ENCODE measurements at places on chromosomes 1 and 21.

DNA sequence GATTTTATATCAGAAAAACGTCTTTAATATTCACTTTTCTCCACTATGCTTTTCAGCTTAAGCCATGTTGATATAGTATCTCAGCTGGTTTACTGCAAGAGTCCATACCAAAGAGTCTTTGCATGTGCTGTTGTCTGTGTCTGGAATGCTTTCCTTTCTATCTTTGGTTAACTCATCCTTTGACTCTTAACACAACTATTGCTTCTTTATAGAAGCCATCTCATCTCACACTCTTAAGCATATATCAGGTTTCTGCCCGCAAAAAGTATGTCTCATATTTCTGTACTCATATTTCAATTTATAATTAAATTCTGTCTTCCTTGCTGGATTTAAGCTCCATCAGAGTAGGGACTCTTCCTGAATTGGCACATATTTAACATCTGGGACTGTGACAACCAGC lies 220.9 kb upstream of the KCNK2 start:
- DNase-seq, result peak; percentile 78

- DNase-seq, result peak; percentile 21
These were observed 16.3 kb upstream of the PPM1J start for GRCh38 chr1:112731451-112731850.

- DNase-seq, result no peak
These were observed 46.4 kb upstream of the TMEM51 start for GRCh38 chr1:15107058-15107687.

DNA sequence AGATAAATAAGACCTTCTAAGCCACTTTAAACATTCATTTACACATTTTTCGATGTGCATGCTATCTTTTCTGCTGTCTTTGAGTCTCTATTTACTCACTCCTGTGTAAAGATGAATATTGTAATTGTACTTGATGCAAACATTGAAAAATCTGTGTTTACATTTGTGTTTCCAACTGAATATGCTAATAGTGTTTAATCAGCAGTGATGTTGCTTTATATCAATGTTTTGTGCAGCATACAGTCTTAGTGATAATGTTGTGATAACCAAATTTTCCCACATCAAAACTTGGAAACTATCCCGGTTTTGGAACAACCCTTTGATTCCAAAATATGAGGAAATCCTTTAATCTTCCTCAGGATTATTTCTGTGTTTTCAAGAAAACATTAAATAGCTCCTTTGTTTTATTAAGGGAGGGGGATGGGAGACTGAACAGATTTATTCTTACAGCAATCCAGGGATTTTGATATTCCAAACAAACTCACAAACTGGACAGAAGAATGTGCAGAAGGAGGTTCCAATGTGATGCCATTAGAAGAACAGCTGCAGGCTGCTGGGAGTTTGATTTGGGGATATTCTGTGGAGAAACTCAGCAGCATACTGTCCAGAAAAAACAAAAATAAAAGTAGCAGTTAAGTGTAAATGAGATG lies 248.0 kb downstream of the S1PR1 start:
- DNase-seq, result no peak

GRCh38 chr1:55702064-55702463 lies 486.9 kb upstream of the USP24 start:
- DNase-seq, result no peak

- no peak for DNase-seq
These were observed 41.3 kb downstream of the RAB3B start for GRCh38 chr1:51949014-51949702.

DNA sequence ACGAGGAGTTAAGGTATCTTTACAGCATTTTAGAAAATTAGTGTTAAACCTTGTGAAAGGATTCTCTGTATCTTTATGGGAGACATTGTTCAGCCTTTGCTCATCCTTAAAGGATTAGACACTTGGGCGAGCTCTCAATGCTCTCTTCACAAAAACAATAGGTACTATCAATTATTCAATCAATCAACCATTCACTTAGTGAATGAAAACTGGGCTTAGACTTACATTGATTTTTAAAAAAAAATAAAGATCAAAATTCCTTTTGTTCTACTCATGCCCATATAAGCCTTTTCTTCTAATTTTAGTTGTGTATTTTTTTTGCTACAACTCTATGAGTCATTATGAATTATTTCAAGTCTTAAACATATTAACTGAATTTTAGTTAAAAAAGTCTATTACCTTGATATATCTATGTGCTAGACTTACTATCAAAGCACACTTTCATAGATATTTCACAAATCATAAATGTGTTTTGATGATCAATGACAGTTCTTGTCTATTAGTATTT lies 181.2 kb downstream of the DPYD start:
- DNase-seq, result peak; percentile 40

GRCh38 chr1:9331016-9331415 lies 38.3 kb downstream of the SPSB1 start:
- no peak for DNase-seq

DNA sequence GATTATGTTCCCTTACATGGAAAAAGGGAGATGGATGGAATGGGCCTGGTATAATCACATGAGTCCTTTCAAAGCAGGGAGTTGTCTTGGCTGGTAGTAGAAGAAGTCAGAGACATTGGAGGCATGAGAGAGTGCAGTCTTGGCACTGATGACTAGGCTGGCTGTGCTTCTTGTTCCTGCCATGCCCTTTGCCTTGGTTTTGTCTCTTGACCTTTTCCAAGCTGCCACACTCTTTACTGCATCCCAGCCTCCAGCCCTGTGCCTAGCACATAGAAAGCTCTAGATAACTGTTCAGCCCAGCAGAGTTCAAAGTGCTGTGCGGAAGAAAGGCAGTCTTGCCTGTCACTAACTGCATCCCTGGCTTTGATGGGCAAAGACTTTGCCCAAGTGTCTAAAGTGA lies 412.6 kb downstream of the PRDM2 start:
- DNase-seq, result no peak

DNA sequence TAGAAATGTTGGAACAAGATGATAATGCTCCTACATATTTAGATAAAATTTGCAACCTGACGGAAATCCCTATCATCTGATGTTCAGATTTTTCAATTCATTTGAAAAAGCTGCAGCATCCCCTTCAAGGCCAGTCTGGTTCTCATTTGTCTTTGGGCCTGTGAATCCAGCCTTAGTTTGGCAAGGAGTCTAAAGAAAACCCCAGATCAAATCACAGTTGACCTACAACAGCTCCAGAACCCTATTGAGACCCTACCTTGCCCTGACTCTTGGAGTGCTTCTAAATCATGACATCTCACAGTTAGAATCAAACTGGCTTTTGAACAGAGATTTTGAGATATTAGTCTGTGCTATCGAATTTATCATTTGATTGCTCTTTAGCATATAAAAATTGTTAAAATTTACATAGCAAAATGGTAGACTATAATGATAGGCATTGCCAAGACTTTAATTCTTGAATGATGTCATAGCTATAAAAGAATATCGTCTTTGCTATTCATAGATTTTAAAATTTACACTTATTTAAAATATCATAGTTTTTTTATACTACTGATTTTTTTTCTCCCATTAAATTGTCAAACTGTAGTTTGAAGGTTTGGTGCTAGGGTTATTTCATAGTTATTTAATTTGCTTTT lies 2.2 kb downstream of the PPP2R5A start:
- no peak for DNase-seq

DNA sequence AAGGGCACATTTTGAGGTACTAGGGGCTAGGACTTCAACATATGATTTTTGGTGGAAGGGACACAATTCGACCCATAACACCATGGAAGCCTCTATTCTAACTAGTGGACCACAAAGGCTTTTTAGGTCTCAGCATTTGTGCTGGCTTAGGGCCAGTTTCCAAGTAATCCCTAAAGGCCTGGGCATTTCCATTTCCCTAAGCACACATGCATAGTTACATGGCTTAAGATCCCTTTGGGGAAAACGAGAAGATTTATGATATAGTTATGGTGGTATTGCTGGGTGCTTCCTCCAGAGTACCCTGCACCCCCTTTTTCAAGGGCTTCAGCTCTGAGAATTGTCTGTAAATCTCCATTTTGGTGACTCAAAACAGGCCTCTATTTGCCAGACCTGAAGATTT lies 28.2 kb upstream of the TMEM54 start:
- no peak for DNase-seq

GRCh38 chr21:45860493-45861155 lies 120.9 kb upstream of the COL6A1 start:
- no peak for DNase-seq

- DNase-seq, result peak; percentile 73
These were observed 6.7 kb downstream of the TAGLN2 start for GRCh38 chr1:159918352-159919200.

GRCh38 chr1:5921671-5922070 lies 70.6 kb downstream of the NPHP4 start:
- no peak for DNase-seq

GRCh38 chr1:81183553-81183952 lies 617.2 kb upstream of the ADGRL2 start:
- no peak for DNase-seq

DNA sequence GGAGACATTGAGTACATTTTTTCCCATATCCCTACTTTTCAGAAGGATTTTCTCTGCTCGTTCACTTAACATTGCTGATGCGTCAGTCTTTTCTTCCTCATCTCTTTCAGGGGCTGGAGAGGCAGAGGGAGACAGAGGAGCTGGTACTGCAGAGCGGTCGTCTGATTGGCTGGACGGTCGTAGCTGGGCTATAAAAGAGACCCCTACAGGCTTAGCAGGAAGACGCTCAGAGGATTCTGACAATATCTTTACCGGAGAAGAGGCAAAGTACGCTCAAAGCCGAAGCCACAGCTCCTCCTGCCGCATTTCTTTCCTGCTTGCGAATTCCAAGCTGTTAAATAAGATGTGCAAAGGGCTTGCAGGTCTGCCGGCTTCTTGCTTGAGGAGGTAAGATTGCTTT lies at the start of gene RGS4:
Gene RGS4, plus strand, starts transcription at position 220 of the 400 bp plus-strand sequence. Its CDS starts 124 bp downstream, at position 344.
- peak; percentile 98 for DNase-seq

- DNase-seq, result peak; percentile 55
These were observed 411.8 kb upstream of the PTBP2 start for GRCh38 chr1:96309783-96310182.

DNA sequence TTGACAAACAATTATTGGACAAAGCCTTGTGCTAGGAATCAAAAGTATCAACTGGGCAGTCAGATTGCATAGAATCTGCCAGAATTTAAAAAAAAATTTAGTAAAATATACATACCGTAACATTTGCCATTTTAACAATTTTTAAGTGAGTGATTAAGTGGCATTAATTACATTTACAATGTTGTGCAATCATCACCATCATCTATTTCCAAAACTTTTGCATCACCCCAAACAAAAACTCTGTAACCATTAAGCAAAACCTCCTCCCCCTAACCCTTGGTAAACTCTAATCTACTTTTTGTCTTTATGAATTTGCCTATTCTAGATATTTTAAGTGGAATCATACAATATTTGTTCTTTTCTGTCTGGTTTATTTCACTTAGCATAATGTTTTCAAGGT lies 182.8 kb downstream of the LMO4 start:
- DNase-seq, result no peak

GRCh38 chr21:25179116-25179515 lies 428.2 kb downstream of the MRPL39 start:
- DNase-seq, result peak; percentile 4

DNA sequence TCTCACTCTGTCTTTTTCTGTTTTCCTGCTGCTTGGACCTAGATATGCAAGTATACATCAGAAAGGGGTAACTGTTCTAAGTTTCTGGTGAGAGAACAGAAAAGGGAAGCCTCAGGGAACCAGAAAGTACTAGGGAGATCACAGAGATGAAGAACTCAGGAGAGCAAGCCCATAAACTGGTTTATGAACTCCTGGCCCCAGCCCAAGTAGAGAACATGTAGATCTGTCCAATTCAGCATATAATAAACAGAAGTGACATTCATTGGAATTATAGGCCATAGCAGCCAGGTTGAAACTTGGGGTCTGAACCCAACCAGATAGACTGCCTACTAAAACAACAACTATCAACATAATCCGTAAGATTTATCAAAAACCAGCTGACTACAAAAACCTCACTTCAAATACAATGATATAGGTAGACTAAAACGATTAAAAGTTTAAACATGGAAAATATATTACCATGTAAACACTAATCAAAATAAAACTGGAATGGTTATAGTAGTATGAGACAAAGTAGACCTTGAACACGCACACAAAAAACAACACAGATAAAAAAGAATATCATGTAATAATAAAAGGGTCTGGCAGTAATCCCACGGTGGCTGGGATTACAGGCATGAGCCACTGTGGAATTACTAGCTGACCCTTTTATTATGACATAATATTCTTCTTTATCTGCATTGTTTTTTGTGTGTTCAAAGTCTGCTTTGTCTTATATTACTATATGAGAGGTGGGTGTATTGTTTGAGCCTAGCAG lies 65.0 kb downstream of the ZSWIM5 start:
- no peak for DNase-seq

GRCh38 chr1:65434255-65434654 lies 13.8 kb downstream of the LEPR start:
- DNase-seq, result no peak

- no peak for DNase-seq
These were observed 44.0 kb downstream of the PTAFR start for GRCh38 chr1:28132171-28133167.

- DNase-seq, result no peak
These were observed 52.1 kb upstream of the AKT3 start for GRCh38 chr1:243902100-243902499.

- peak; percentile 51 for DNase-seq
These were observed 5.5 kb downstream of the CTNNBIP1 start for GRCh38 chr1:9904596-9904995.

GRCh38 chr1:207579436-207579799 lies 65.5 kb upstream of the CR1L start:
- DNase-seq, result peak; percentile 72

GRCh38 chr1:158724442-158724841 lies 3.9 kb upstream of the OR6K3 start:
- DNase-seq, result no peak

- DNase-seq, result no peak
These were observed 206.4 kb downstream of the PTPRC start for GRCh38 chr1:198845271-198845670.

DNA sequence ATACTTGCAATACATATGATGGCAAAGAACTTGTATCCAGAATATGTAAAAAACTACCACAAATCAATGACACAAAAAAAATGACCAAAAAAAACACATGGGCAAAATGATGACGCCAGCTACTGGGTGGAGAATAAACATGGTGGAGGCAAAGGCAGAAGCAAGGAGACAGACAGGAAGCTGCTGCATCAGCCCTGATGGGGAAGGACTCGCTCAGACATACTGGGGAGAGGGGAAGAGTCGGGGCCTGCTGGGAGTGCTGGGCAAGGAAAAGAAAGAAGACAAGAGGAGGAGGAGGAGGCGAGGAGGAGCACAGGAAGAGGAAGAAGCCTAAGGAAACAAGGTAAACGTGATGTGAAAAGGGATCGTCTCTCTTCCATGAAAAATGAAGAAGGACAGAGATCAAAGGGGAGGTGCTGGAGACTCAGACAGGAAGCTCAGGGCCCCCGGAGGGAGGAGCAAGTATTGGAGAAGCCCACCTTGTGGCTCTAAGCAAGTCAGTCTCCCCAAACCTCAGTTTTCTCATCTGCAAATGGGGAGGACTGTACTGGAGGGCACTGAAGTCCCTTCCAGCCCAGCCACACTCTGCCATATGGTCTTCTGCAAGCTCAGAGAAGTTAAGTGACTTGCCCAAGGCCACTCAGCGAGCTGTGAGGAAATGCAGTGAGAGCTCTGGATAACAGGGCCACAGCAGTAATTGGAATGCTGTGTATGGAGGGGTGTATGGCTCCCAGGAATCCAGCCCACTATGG lies 24.2 kb downstream of the OLFML2B start:
- DNase-seq, result no peak

- DNase-seq, result no peak
These were observed 13.1 kb downstream of the NR5A2 start for GRCh38 chr1:200040481-200041138.
